Thoracic aorta (tissue), 2 donors: ENCODE measurements at places on chromosomes 13 and 19.

DNA sequence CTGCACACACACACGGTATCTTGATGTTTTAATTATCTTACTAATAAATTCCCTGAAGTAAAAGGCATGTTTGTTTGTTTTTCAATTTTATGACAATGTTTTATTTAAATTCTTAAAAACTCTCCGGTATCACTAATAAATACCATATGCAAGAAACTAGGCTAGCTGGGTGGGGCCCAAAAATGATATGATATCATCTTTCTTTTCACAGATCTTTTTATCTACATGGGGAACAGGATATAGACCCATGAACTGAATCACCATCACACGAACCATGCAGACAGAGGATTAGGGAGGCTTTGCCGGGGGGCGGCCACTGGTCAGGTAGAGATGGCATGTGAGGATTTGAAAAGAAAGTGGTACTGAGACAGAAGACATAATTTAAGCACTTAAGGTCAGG lies 266.4 kb downstream of the ENOX1 start:
- H3K27me3 ChIP-seq: no peaks in the 10 kb centered on the region
- H3K27ac ChIP-seq: no peak overlapping the region
- no peak for DNase-seq
- H3K4me3 ChIP-seq: no peak overlapping the region
- H3K36me3 ChIP-seq: no peaks in the 10 kb centered on the region

DNA sequence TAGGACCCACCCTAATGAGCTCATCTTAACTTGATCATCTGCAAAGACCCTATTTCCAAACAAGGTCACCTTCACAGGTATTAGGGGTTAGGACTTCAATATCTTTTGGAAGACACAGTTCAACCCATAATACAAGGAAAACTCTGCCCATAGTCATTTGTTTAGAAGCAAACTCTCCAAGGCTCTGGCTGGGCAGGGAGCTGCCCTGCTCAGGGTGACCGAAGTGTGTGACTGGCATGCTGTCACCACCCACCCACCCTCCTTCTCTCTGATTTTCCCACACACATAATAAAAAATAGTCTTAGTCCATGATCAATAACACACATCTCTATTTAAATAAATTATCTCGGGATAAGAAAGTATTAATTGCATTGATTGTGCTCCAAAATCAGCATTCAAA lies 161.1 kb downstream of the KCTD15 start:
- no peaks in the 10 kb centered on the region for H3K36me3 ChIP-seq
- H3K4me1 ChIP-seq: no peaks in the 10 kb centered on the region
- no peak overlapping the region for H3K4me3 ChIP-seq
- no peak overlapping the region for H3K27ac ChIP-seq
- no peak for DNase-seq
- H3K27me3 ChIP-seq: no peaks in the 10 kb centered on the region

DNA sequence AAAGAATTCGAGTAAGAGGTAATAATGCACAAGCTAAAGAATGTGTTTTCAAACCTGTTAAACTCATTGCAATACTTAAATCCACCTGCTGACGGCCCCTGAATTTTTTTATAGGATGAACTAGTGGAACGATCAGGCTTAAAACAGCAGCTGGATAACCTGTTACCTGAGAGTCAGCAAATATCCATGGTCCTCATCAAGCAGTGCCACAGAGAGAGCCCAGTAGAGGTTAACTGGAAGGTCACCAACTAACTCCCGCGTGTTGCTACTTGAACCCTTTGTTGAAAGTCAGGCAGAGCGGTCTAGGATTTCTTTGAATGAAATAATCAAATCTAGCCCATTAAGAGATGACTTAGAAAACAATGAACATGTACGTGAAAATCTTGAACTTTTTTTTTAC lies 47.6 kb upstream of the SPRY2 start:
- H3K4me1 ChIP-seq: peaks cover 16% of the 10 kb centered on the region
- H3K27me3 ChIP-seq: no peaks in the 10 kb centered on the region
- no peak for DNase-seq
- no peaks in the 10 kb centered on the region for H3K36me3 ChIP-seq

GRCh38 chr13:103276775-103277498 lies 210.7 kb upstream of the SLC10A2 start:
- no peaks in the 10 kb centered on the region for H3K4me1 ChIP-seq
- no peak for DNase-seq
- no peaks in the 10 kb centered on the region for H3K27me3 ChIP-seq
- H3K4me3 ChIP-seq: no peak overlapping the region

DNA sequence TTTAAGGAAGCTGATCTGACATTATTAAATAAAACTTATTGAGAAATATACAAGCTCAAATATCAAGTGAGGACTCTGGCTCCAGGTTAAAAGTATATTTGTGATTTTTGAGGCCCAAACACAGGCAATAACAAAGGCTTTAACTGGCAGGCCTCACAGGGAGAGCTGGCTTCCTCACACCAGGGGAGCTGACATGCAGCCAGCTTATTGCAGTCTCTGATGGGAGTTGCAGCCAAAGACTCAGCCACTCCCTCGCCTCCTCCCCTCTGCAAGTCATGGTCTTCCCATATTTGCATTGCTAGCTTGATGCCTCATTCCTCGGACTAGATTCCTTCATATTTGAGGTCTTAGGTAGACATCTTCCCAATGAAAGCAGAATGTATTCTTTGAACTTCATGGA lies 647.1 kb upstream of the SLITRK6 start:
- H3K27ac ChIP-seq: no peak overlapping the region
- no peak overlapping the region for H3K4me3 ChIP-seq
- H3K27me3 ChIP-seq: no peaks in the 10 kb centered on the region
- no peak for DNase-seq
- H3K4me1 ChIP-seq: no peaks in the 10 kb centered on the region

DNA sequence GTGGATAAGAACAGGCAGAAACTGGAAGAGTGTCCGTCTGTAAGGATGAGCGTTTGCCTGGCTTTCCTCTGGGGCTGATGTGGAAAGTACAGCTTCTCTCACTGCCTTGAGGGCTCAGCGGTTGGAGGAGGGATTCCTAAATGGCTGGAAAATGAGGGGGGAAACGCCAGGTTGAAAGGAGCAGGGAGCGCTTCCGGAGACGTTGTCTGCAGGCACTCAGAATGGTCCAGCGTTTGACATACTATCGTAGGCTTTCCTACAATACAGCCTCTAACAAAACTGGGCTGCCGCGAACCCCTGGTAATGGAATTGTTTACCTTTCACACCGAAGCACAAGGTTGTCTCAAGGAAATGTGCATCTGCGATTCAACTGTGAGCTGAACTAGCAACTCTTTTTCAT lies 39.9 kb downstream of the MRPL57 start:
- no peak overlapping the region for H3K4me3 ChIP-seq
- no peaks in the 10 kb centered on the region for H3K4me1 ChIP-seq
- H3K27ac ChIP-seq: no peak overlapping the region
- DNase-seq: no peak
- no peaks in the 10 kb centered on the region for H3K36me3 ChIP-seq
